Urinary bladder (tissue), 4 donors: ENCODE measurements at places on chromosomes 1 and 21. TPM values are rescaled to one million over a fixed set of nuclear protein-coding genes. Genes with fewer than 3 reads are reported as not detected.

DNA sequence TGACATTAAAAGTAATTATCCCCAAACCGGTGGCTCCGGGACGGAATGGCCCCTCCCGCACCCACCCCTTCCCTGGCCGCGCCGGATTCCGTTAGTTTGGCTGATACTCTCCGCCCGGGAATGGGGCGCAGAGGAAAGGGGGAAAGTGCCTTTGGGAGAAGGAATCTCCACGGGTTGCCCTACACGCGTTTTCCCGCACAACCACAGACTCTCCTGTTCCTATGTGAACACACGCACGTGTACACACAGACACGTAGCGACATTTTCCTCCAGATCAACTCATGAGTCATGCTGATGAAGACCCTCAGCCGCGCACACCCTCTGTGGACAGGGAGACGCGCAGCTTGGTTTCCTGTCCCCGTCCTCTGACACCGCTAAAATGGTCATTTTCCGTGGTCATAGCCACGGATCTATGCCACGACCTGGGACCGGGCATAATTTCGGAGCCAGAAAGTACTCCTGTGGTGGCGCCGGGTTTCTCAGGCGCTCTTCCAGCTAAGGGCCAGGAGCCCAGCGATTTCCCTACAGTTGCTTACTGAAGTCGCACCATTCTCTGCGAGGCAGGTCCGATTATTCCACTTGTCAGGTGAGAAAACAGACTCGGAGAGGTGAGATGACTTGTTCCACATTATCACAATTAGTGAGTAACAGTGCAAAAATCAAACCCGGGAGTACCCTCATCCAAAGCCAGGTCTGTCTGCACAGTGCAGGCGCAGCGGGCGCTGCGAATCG lies 4.0 kb upstream of the DMRTA2 start:
- DNase-seq, result no peak

DNA sequence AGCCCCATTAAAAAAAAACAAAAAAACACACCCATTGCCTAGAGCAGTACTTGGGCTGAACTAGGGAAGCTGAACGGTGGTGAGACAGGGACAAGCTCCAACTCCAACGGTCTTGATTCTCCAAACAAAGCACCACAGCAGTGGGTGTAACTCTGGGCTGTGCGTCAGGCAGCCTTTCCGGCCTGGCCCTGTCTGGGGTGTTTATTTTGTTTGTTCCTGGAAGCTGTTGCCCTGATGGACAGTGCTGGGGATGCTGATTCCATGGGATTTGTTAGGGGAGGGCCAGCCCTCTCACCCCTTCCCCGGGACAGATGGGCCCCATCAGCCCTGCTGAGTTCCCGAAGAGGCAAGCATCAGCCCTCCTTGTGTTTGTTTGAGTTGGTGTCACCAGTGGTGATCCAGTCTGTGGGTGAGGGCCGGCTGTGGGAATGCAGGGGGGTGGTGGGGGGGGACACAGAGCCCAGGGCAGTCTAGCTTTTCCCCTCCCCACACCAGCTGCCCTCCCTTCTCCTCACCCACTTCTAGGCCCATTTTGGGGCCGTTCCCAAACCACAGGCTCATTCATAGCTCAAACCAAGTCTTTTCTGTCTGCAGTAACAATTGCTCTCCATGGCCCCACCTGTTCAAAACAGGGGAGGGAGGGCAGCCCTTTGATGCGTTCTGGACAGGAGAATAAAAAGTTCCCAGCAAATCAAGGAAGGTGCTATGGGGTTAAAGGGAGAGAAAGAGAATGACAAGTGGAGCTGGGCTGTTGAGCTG lies 4.5 kb downstream of the WNT2B start:
- no peak for DNase-seq

DNA sequence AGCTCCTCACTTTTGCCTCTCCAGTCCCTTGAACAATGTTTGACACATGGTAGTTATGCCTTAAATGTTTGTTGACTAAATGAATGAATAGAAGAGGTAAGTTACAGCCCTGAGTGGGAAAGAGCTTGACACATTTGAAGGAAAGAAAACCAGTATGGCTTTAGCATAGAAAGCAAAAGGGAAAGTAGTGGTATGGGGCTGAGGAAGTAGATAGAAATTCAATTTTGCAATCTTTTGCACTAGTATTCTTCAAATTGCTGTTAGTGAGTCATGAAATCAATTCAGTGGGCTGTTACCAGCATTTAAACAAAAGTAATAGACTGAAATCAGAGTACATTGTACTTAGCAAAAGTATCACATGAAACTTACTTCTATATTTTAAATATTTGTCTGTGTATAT lies 21.1 kb downstream of the PLA2G4A start:
- DNase-seq, result no peak

DNA sequence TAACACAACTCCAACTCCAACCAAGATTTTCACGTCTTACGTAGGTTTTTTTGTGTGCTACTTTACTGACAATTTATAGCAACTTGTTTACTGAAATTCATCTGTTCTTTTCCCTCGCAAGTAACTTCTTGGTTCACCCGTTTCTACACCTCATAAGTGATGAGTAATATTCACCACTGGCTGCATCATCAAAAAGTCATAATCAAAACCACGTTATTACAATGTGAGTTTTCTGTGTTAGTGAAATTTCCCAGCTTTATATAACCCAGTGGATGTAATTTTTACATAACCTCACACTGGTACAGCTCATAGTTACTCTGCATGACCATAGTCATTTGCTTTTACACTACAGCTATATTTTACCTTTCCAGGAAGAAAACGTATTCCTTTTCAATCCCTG lies 401.1 kb upstream of the LYPLAL1 start:
- no peak for DNase-seq

DNA sequence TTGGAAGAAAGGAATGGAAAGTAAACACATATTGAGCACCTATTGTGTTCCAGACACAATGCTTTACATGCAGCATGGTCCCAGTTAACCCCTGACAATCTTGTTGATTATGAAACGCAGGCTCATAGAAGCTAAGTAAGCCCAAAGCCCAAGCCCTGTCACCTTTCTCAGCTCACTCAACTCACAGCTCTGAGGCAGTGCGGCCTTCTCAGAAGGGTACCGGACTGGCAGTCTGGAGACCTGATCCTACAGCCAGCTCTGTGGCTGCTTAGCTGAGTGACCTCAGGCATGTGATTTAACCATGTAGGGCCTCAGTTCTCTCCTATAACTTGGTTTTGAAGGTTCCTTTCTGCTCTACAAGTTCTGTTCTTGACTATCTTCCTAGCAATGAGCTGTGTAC lies 464 bp upstream of the RNASEL start:
- no peak for DNase-seq

DNA sequence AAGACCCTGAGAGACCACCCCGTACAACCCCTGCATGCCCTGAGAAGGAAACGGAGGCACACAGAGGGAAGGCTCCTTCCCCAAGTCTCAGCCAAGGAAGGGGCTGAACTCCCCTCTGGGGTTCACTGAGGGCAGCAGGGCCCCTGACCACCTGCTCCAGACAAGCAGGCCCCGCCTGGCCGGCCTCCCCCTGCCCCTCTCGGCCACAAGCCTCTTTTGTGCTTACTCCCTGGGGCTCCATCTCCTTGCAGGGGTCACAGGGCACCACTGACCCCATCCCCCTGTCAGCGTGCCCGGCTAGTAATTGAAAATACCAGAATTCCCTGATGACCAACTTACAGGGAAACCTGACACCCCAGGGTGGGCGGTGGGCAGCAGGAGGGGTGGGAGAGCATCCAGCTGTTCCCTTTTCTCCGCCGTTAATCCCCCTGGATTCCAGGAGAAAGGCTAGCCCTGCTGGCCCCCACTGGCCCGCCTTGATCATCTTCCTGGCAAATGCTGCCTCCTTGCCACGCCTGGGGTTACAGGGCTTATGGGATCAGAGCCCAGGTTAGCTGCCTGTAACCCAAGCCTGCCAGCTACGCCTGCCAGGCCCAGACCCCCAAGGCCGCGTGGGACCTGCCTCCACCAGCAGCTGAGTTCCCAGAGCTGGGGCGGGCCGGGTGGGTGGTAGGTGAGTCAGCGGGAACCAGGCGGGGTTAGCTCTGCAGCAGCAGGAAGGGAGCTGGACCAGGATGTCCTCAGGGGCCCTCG lies 96.1 kb downstream of the LACTBL1 start:
- no peak for DNase-seq

- DNase-seq, result no peak
Observed at GRCh38 chr1:236103059-236103458, 38.2 kb upstream of the NID1 start.

DNA sequence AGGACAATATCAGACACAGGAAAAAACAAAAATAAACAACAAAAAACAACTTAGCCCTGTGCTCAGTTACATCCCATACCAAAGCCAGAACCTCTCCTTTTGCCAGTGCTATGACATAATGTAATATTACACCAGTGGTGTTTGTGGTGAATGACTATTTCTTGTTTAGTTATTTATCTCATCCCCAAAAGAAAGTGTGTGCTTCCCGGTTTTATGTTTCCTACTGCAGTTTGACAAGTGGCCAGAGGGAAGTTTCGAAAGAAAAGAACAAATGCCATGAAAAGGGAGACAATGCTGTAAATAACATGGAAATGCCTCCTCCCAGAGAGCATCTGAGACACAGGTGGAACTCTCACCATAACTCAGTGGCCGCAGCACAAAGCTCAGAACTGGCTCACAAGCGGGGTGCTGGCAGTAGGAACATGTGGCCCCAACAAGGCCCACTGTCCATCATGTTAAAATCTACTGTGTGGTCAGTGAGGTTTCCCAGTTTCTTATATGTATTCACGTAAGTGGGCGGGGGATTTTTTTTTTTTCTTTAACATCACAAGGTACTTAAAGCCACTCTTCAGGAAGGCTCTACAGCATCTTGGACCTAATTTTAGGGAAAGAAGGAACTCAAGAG lies 158.2 kb downstream of the BARHL2 start:
- DNase-seq, result no peak

ST6GALNAC3 gene
- 39.1 TPM for total RNA-seq

UMODL1 gene
- total RNA-seq, result not detected

ATP1A2 gene
- total RNA-seq, result 13.2 TPM

RNU1-2 gene
- under 0.01 TPM for total RNA-seq

SSR2 gene
- 213 TPM for total RNA-seq

DMBX1 gene
- total RNA-seq, result not detected

ANKRD34A gene
- total RNA-seq, result 0.21 TPM

FMO2 gene
- 1.7 TPM for total RNA-seq

LRRC38 gene
- total RNA-seq, result 0.53 TPM

AQP10 gene
- total RNA-seq, result not detected

TMPRSS3 gene
- not detected for total RNA-seq
